ENCODE measurements at places on chromosomes 5 and 9.

- no peak for DNase-seq
Observed at GRCh38 chr5:127925916-127926315, 157.7 kb upstream of the SLC12A2 start.

DNA sequence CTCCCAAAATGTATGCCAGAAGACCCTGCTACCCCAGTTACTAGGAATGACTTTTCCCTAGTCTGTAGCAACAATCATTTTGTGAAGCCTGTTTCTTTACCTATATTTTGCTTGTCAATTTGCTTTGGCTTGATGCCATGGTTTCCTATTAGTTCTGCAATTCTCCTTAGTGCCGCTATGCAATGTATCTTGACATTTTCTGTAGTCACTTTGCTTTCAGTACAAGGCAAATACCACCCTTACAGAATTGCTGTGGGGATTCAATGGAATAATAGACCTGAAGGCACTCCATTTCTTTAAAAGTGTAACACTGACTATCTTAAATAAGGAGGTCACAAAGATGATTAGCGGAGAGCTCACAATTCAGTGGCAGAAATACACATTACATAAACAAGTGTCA is 291.1 kb downstream of the NR2F1-AS1 start:
- DNase-seq, result no peak

DNA sequence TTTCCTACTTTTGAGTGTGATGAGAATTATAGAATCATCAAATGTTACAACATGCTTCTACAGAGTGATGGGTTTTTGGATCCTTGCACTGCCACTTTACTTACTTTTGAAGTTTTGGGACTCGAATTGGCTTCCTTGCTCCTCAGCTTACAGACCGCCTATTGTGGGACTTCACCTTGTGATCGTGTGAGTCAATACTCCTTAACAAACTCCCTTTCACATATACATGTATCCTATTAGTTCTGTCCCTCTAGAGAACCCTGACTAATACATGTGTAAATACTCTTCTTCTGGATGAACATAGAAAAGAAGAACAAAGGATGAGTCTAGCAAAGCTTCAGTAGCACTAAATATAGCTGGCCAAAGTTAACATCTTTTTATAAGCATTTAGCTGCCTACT is 98.7 kb upstream of the PDE4D start:
- DNase-seq, result no peak

- DNase-seq, result no peak
Observed at GRCh38 chr5:44312374-44312773, 76.8 kb downstream of the FGF10 start.

GRCh38 chr5:110268985-110269384 is 457.5 kb downstream of the TMEM232 start:
- DNase-seq, result no peak

GRCh38 chr5:17839848-17840247 is 205.6 kb downstream of the TAF11L14 start:
- no peak for DNase-seq

All from GM19239 (cell line).